NCI-H510A treated with DMSO at 0.1 percent for 48 hours (cell line): ENCODE measurements at places on chromosomes 5 and 9.

DNA sequence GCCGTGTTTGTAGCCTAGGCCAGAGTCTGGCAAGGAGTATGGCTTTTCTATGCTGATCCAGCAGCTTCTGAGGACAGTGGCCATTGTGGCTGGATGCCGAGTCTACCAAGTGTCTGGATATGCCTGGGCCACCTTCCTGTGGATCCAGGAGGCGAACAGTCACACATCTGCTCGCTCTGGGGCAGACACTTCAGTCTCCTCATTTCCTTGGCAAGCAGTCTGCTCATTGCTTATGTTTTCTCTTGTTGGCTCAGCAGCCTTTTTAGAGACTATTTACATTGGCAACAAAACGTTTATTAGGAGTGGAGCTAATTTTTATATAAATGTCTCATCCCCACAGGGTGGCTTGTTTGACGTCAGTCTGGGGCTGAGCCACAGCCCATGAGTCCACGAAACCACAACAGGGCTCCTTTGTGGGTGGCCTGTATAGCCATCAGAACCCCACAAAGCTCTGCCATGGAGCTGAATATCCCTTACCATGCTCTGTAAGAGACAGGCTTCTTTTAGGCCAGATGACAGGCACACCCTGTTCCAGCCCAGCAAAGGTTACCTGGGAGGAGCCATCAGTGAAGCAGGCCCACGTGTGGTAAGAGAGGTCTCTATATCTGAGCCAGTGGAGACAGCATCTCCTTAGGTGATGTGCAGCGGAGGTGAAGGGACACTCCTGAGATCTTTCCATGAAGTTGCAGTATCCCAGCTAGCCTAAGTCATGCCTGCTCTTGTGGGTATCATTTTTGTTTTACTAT, 221.7 kb downstream of the DIRAS2 start:
- no peak for DNase-seq

DNA sequence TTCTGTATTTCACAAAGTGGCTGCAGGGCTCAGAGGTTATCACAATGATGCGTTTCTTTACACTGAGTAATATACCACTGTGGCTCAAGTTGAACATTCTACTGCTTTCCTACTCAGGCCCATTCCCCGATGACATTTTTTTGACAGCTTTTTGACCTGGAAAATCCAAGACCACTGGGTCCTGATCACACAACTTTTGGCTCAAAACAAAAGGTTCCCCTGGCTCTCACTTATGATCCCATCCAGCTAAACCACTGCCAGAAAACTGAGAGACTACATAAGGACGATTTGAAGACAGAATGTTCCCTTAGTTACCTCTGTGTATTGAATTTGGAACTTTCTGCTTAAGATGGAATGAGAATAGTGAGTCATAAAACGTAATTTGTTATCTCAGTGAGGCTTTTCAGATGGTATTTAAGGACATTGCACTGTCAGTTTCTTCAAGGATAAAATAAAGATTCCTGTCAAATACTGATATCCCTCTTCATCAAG, 78.0 kb upstream of the FBXL7 start:
- no peak for DNase-seq

GRCh38 chr5:16866795-16867576, 69.1 kb downstream of the MYO10 start:
- DNase-seq = peak; percentile 53

DNA sequence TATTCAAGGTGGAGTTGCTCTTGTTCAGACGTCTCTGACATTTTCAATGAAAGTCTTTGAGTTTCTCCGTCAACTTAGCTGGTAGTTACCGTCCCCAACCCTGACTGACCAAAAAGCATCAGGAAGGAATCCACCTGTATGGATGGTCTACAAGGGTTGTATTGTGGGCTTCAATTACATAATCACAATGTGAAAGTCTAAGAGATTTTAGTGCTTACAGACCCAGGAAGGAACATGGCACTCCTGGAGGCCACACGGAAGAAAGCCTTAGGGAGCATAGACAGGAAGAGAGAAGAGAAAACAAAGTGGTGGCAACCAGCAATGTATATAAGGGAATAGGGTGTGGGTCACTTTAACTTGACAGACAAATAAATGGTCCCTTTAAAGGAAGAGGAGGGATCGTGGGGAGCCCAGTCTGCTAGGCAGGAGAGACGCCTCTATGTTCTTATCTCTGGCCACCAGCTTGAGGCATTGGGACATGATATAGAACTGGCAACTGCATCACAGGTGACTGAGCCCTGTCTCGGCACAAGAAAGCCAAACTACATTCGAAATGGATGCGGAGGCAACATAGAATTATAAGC, 80.4 kb downstream of the ALDH7A1 start:
- no peak for DNase-seq

GRCh38 chr5:67680099-67680498, 483.5 kb upstream of the CD180 start:
- no peak for DNase-seq

DNA sequence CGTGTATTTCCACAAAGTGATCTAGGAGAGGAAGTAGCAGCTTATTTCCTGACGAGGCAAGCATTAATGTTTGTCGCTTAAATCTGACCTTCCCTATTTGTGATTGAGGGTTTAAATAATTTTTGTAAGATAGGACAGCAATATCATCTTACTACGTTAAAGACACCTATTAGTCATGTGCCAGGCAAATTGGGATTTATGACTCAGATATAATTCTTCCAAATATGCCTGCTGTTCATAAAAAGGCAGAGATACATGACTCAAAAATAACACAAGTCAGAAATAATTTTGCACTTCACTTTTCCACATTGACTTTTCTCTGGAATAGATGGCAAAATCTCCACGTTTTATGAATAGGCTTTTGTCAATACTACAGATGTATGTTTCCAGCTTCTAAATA, 43.0 kb upstream of the CDH12 start:
- no peak for DNase-seq

GRCh38 chr9:16515207-16515606, 355.3 kb downstream of the BNC2 start:
- DNase-seq = no peak

- DNase-seq = no peak
These were observed 210.5 kb downstream of the GADD45G start for GRCh38 chr9:89815061-89815902.

DNA sequence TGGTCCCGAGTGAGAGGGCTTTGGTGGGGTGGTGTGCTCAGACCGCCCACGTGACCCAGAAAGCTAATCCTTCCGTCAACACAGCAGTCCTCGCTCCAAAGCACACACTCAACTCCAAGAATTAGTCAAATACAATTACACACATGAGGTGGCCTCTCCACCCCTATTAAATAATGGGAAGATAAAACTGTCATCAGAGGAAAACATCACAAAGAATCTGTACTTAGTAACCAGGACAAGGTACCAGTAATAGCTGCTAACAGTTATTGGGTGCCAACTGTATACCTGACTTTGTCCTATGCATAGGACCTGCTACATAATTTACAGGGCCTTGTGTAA, 222.8 kb downstream of the HSPA4 start:
- DNase-seq = no peak

- DNase-seq = no peak
These were observed 53.9 kb upstream of the RORB start for GRCh38 chr9:74443036-74443750.
